ENCODE measurements at places on chromosomes 7 and 10.

DNA sequence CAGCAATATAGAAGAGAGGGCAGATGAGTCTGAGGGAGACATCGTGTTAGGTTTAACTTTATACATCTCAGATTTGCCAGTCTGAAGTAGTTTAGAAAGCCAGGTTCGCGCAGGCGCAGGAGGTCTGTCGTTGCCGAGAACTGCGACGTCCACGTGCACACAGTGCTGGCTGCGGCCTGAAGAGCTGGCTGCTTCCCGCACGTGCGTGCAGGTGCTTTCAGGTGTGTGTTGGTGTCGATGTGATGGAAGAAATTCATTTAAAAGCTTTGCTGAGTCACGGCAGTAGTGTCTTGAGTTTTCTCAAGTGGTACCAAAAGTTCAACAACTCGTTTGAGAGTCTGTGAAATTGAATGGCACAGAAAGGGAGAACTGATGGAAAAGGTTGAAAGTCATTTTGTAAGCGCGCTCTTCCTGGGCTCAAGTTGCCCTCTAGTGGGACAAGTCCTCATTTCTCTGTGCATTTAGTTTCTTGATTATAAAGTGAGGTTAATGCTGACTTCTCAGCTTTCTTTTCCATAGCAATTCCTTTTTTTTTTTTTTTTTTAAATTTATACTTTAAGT lies 18.6 kb downstream of the WDR37 start:
- DNase-seq: no peak

GRCh38 chr10:63200431-63200830 lies 67.3 kb downstream of the NRBF2 start:
- DNase-seq: no peak

DNA sequence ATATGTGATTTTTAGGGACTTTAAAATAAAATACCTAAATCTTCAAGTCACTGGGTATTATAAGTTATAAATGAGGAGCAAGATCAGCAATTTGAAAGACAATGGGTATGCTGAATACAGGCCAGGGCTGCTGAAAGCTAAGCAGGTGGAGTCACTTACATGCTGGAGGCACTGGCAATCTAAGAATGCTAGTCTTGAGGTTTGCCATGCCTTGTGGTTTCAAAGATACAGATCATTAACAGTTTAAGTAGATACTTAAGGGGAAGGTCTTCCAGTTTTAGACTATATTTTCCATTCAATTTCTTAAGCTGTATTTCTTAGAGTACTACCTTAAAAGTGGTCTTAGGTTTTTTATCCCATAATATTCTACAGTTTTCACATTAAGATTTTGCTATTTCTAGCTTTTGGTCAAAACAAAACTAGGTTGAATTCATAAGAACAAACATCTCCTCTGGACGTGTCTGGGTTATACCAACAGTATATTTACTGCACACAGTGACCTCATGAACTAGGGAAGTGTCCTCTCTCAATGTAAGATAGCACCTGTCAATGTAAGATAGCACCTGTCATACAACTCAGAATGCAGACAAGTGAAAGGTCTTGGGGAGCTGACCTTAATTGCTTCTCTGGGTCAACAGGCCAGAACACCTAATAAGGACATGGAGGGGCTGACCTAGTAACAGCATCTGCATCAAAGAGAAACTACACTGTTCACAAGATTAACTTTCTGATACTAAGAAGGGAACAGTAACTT lies 2.0 kb downstream of the SRI start:
- DNase-seq: no peak

DNA sequence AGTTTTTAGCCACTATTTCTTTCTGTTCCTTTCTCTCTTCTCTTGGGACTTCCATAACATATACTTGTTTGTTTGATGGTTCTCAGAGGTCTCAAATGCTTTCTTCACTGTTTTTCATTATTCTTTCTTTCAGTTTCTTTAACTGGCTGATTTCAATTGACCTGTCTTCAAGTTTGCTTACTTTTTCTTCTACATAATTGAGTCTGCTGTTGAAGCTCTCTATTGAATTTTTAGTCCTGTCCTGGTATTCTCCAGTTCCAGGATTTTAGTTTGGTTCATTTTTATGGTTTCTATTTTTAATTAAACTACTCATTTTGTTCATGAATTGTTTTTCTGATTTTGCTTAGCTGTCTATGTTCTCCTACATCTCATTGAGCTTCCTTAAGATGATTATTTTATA lies 1305.3 kb upstream of the CELF2 start:
- DNase-seq: no peak

DNA sequence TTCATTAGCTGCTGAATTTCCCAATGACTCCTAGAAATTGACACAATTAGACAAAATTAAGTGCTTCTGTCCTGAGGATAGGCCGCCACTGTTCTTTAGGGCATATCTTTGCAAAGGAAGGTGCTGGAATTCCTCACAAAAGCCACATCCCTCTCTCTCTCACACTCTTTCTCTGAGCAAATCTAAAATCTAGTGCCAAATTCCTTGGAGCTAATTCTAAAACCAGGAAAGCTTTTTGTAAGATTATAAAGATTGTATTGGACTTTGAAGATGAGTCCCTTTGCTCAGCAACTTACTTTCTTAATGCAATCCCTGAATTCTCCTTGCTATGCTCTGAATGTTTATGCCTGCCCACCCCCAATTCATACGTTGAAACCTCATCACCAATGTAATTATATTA lies 288.9 kb downstream of the KCNMA1 start:
- DNase-seq: no peak

DNA sequence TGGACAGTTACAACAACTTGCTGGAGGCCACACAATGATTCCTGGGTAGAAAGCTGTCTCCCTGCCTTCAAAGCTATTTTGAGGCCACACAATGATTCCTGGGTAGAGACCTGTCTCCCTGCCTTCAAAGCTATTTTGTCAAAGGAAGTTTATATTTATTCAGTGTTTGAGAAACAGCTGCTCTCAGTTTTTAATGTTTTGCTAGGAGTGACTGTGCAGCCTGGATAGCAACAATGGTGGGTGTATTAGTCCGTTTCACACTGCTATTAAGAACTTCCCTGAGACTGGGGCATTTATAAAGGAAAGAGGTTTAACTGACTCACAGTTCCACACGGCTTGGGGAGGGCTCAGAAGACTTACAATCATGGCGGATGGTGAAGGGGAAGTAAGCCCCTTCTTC lies 3.9 kb upstream of the SGPL1 start:
- no peak for DNase-seq
